ENCODE measurements at places on chromosomes 7 and 10. TPM values are rescaled to one million over a fixed set of nuclear protein-coding genes. Genes with fewer than 3 reads are reported as not detected.
A peak's percentile ranks its signal among the peaks of the same experiment; 100 is the strongest.

- peaks cover 9% of the 10 kb centered on the region for H3K4me1 ChIP-seq
- H3K4me3 ChIP-seq = no peak overlapping the region
- no peak overlapping the region for H3K27ac ChIP-seq
- H3K27me3 ChIP-seq = no peaks in the 10 kb centered on the region
- peak; percentile 80 for DNase-seq
Observed at GRCh38 chr7:36651404-36651803, 72.9 kb downstream of the AOAH start.

Gene EXOC4
- 33.6 TPM for polyA plus RNA-seq

- H3K4me1 ChIP-seq = no peaks in the 10 kb centered on the region
- H3K27me3 ChIP-seq = no peaks in the 10 kb centered on the region
- peaks cover 26% of the 10 kb centered on the region for H3K36me3 ChIP-seq
- H3K4me3 ChIP-seq = no peak overlapping the region
- DNase-seq = no peak
Observed at GRCh38 chr10:24606021-24606420, 117.7 kb downstream of the ARHGAP21 start.

DNA sequence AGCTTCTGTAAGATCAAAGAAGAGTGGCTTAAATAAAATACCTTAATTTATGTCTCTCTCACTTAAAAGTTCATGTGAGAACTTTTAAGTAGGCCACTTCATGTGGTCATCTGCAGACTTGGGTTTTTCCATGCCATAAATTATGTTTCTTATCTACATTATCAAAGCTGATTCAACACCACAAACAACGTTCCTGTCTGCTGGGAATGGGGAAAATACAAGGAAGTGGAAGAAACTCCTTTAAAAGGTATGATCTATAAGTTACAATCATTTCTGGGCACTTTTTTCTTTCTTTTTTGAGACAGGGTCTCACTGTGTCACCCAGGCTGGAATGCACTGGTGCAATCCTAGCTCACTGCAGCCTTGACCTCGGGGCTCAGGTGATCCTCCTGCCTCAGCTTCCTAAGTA lies 16.9 kb upstream of the OTUD1 start:
- no peaks in the 10 kb centered on the region for H3K36me3 ChIP-seq
- H3K27ac ChIP-seq = no peak overlapping the region
- no peaks in the 10 kb centered on the region for H3K27me3 ChIP-seq
- H3K4me3 ChIP-seq = no peak overlapping the region
- no peaks in the 10 kb centered on the region for H3K4me1 ChIP-seq

GRCh38 chr7:74001150-74001494 lies 26.9 kb upstream of the ELN start:
- no peak overlapping the region for H3K27ac ChIP-seq
- no peaks in the 10 kb centered on the region for H3K36me3 ChIP-seq
- no peak for DNase-seq
- no peak overlapping the region for H3K4me3 ChIP-seq
- H3K4me1 ChIP-seq = peaks cover 3% of the 10 kb centered on the region

DNA sequence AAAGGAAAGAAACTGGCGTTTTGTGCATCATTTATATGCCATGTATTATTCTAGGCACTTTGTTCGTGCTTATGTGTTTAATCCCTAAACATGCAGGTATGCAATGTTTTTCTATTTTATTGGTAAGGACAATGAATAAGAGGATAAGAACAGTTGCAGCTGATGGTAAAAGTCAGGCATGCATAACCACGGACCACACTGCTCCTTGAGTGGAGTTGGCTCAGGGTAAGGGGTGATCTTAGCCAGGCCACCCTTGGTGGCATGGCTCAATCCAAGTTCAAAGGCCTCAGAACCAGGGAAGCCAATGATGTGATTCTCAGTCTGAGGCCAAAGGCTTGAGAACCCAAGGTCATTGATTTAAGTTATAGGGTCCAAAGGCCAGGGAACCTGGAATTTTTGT lies 1068.1 kb downstream of the NRG3 start:
- no peaks in the 10 kb centered on the region for H3K4me1 ChIP-seq
- H3K4me3 ChIP-seq = no peak overlapping the region
- no peak overlapping the region for H3K27ac ChIP-seq
- DNase-seq = no peak
- H3K36me3 ChIP-seq = no peaks in the 10 kb centered on the region

DNA sequence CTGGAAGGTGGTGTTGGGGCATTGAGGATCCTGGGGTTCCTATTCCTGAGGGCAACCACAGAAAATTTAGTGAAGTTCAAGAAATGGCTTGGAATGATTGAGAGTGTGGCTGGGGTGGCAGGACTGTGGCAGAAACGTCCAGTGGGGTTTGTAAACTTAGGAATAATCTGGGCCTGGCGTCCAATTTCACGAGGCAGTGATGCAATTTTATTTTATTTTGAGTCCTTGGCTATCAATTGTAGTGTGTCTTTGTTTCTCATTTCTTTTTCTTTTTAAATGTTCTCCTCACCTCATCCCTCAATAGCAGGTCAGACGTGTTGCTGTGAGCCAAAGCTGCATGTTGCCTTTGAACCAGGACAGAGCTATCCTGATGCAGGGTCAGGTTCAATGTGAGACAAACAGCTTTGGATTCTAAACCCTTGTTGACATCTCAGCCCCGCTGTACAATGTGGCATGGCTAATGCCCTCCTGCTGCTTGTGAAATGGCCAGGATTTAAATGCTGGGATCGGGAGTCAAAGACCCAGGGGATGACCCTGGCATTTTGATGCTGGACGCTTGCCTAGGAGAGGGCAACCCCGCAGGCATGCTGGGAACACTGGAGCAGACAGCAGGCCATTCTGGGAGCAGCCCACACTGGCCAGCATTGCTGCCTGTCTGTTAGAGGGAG lies 64.8 kb downstream of the RBM20 start:
- DNase-seq = no peak
- no peaks in the 10 kb centered on the region for H3K27me3 ChIP-seq
- H3K4me3 ChIP-seq = no peak overlapping the region
- peak overlapping the region; percentile 31 for H3K27ac ChIP-seq

Gene CUL1
- 97.0 TPM for polyA plus RNA-seq
